Left renal pelvis (tissue), 4 donors: ENCODE measurements at places on chromosomes 2 and 18.
A peak's percentile ranks its signal among the peaks of the same experiment; 100 is the strongest.

- DNase-seq = no peak
These were observed 3.4 kb downstream of the CYRIA start for GRCh38 chr2:16661936-16662839.

- DNase-seq = no peak
These were observed 3.2 kb downstream of the GPBAR1 start for GRCh38 chr2:218263817-218264641.

DNA sequence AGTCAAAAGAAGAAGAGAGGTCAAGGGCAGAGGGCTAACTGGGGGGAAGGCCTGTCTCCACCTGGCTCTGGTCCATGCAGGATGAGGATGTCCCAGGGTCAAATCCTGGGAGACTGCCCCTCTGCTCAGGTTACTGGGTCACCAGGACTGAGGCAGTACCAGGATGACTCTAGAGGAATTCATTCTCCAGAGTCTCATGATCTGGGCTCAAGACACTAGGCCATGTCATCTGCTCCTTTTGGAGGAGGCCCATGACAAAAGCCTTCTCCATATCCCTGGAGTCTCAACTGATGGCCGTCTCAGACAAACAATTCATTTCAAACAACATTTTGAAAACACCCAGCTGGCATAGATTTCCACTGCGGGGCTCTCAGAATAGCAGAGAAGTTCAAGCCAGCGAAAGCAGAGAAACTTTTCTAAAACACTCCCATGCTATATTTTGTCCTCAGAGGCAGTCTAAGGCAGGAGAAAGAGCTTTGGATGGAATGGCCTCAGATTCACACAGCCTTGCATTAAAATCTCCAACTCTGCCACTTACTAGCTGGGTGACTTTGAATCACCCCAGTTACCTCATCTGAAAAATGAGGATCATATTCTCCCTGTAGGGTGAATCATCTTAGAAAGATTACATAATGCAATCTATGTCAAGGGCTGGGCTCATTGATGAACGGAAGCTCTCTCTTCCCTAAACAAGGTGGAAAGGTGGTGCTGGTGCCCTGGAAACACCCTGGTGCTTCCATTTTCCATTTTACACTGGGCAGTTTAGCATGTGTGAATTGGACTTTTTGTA is 48.8 kb upstream of the LCLAT1 start:
- no peak for DNase-seq

DNA sequence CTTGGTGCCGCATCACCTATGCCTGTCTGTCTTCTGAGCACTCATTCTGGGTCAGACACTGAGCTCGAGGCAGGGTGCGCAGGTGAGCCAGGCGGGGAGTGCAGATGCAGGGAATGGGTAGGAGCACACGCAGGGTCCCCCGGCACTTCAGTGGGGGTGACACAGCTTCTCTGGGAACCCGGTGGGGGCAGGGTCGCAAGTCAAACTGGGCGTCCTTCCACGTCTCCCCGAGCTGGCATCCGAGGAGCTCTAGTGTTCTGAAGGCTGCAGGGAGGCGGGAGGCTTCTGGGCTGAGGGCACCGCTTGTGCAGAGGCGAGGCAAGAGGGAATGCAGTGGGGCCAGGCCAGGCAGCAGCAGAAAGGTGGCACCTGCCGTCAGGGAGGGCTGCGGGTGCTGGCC is 86.0 kb downstream of the DGKD start:
- no peak for DNase-seq

- DNase-seq = peak; percentile 17
These were observed 382.3 kb upstream of the CRIM1 start for GRCh38 chr2:35973132-35973736.

GRCh38 chr2:207704078-207704477 is 7.4 kb upstream of the CCNYL1 start:
- no peak for DNase-seq

GRCh38 chr2:18722101-18722500 is 132.7 kb upstream of the NT5C1B start:
- no peak for DNase-seq

- DNase-seq = no peak
These were observed 34.0 kb upstream of the IL37 start for GRCh38 chr2:112876971-112877361.

DNA sequence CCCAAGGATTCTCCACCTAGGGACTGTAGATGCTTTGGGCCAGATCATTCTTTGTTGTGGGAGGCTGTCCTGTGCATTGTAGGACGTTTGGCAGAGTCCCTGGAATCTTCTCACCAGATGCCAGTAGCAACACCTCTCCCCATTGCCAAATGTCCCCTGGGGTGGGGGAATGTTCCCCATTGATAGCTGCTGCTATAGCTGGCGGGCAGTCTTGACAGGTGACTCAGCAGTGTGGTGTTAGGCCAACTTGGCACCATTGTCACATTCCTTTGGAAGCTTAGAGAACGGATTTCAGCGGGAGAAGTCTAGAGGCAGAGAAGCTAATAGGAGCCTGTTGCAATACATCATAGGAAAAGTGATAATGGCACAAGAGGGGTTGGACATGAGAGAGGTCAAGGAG is 495.7 kb upstream of the SMIM21 start:
- DNase-seq = no peak

DNA sequence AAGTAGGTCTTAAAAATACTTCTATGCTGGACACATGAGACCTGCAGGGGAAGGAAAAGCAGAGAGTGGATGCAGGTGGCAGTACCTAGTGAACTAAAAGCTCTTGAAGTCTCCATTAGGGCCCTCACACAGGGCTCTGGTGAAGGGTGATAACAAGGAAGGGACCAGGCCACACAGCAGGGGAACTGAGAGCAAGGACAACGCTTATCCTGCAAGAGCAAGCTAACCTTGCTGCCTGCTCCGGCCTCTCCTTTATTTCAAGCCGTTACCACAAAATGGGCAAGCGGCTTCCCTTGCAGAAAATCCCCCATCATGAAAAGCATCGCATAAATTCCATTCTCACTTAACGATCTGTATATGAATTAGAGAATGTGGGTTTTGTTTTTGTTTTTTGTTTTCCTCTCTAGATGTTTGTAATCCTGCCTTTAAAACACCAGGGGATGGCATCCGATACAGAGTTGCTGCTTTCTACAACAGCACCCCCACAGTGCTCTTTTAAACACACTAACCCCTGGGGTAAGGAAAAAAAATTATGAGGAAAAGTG is 64.5 kb downstream of the CACNB4 start:
- DNase-seq = no peak

DNA sequence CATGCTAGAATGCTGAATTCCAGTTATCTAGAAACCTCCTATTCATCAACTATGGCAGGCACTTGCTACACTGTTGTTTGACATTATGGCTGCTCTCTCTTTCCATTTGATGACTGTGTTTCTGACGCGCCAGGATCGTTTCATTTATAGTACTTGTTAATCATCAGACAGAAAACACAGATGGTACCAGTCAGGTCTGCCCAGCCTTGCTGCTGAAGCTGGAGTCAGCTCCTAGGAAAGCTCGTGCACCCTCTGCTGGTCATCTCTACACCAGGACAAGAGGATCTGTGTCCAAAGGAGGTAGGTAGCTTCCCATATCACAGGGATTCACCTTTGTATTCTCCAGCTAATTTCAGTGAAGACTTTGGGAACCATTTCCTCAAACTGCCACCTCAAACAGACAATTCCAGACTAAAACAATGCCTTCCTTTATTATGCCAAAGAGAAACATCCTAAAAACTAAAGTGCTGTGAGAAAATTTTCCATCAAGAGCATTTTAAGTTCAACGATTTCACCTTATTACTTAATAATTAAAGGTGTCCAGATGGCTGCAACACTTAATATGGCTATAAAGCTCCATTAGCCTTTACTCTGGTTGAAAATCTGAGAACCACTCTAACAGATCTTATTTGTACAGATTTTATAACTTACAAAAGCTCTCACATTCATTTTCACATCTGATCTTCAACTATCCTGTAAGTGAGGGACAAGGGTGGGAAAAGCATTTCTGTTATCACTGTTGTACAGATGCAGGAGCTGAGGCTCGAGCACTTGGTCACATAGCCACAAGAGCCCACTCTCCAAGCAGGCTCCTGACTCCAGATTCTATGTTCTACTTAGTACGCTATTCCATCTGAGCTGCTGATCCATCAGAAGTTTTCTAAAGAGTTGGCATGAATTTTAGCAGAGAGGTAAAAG is 17.5 kb downstream of the METTL8 start:
- DNase-seq = peak; percentile 80

- no peak for DNase-seq
These were observed 142.6 kb upstream of the ITGA4 start for GRCh38 chr2:181314551-181314950.

DNA sequence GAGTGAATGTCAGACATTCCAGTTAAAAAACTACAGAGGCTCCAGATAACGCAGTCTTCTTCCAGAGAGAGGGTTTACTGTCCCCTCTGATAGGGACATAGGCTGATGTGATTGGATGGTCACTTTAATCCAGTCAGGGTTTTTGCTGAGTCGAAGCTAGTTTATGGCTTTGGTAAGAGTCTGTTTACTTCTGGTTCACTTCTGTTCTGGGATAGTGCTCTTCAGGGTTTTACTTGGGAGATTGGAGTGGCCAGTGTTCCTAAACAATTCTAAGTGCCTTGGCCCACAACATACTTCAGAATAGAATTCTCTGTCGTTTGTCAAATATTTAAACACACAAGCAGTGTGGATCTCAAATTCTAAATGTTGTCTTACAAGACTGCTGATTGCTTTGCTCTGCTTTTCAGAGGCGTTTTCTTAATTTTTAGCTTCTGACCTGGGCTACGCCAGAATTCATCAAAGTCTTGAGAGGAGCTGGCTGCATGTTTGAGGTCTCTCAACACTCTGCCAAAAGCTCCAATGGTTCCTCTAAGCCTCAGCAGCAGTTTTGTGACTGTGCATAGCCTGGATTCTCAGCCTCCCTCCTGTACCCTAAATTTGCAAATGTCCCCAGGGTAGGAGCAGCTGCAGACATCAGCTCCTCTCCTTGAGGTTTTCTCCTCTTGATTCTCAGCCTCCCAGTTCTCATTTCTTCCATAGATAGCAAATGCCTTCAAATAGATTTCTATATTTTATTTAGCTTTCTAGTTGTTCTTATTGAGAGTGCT is 105.8 kb downstream of the BABAM2 start:
- DNase-seq = no peak

DNA sequence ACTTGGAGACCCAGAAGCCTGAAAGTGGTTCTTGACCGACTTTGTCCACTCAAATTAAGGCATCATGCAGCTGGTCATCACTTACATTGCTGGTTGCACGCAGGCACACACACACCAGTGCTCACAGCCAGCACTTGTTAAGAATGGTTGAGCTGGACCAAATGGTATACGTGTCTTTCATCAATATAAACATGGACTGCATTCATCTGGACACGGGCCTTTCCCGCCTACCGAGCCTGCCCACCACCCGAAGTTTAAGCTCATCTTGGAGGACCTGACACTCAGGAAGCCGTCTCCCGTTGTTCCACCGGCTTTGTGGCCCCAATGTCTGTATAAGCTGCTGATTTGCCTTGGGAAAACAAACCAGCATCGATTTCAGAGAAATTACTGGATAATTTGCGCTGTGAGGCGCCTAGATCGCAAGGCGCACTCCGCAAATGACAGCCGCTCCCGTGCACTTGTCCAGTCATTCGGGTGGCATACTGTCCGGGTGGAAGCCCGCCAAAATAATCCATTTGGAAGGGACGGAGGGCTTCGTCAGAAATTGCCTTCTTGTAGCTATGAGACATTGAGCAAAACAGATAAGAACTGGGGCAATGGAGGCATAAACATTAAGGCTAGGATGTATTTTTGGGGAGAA is 40.1 kb upstream of the AKAIN1 start:
- DNase-seq = no peak

DNA sequence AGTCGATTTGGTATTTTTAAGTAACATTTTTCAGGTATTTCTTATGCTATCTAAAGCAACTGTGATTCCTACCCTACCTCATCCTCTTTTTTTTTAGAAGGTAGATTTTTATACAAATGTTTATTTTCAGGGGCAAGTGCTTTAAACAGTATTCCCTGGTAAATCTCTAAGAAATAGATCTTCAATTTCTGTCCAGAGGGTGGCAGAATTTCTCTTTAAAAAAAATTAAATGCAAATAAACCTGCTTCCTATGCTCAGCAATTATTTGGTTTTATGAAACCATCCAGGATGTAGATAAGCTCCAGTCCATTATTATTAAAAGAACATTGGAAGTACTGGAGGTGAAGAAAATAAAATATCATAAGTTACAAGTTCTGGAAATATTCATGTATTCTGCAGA is 191.9 kb downstream of the MYO3B start:
- DNase-seq = no peak

DNA sequence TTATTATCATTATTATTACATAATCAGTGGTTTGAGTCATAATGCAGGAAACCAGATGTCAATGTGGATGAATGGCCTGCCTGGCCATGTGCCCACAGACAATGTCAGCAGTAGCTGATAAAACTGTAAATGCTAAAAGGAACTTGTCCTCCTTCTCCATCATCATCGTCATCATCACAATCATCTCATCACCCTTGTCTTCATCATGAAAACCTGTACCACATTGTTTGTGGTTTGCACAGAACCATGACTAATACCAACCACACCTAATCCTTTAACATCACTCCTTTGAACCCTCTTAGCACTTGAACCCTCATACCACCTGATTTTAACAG is 96.0 kb downstream of the HNMT start:
- DNase-seq = no peak

DNA sequence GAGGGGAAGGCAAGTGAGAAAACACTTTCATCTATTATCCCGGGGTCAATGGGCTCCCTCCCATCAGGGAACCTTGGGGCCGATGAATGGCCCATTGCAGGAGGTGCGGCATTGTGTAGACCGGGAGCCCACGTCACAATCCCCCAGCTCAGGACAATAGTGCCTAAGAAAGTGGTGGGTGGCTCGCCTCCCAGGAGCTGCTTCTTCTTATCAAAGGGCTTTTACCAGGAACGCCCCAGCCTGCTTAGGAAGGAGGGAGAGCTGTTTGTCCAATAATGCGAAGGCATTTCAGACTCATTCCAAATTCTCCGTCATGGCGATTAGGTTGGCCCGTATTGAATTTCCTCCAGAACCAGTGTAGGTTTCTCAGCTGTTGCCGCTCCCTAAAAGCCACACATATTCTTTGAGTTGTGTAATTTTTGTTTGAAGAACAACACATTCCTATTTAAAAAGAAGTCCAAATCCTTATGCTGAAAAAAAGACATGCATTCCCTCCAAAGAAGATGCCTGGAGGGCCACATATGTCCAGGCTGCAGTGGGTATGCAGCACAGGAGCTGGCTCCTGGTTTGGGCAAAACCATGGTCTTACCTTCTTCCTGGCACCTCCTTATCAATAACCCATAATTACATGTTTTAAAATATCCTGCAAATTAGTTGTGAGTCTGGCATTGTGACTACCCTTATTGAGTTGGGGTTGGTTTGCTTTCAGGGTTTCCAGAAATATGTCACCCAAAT is 264.7 kb downstream of the MYCN start:
- DNase-seq = no peak

DNA sequence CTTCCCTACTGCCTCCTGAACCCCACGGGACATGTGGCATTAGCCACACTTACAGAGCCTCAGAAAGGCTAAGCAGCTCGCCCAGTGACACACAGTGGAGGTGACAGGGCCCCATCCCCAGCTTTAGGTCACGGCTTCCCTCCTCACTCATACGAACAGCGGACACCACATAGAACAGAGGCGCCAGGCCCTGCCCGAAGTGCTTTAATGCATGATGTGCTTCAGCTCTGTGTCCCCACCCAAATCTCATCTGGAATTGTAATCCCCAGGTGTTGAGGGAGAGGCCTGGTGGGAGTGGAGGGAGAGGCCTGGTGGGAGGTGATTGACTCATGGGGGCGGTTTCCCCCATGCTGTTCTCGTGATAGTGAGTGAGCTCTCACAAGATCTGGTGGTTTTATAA is 135.3 kb downstream of the PTGR3 start:
- no peak for DNase-seq
